ENCODE measurements at places on chromosomes 12 and 14. TPM values are rescaled to one million over a fixed set of nuclear protein-coding genes. Genes with fewer than 3 reads are reported as not detected.

GRCh38 chr14:102593061-102593824 is 794 bp downstream of the RCOR1 start:
- DNase-seq: no peak

DNA sequence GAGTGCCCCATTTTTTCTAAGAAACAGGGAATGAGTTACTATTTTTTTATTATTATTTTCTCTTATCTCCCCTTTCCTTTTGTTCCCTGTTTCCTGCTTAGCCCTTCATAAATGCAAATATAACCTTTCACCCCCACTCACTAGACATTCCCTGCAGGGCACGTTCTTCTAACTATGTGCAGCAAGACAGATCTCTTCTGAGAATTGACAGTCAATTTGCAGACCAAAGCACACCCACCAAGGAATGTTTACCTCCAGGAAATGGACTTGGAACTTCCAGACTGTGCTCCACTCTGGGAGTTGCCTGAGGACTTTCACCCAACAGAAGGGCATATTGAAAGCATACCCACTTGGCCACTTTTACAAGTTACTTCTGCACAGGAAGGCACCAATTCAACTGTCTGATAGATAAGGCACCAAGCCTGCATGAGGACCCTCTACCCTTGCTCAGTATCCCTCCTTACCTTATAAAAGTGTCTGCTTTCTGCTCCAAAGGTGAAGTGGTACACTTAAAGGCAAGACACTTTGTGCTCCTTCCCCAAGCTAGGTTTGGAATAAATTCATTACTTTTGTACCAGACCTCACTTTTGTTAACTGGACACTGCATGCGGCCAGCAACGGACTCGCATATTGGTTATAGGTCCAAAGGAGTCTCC is 6.5 kb downstream of the TAS2R19 start:
- DNase-seq: no peak

- DNase-seq: no peak
Measured at GRCh38 chr14:97625477-97625876, 828.3 kb downstream of the VRK1 start.

The AKAP6 gene
- total RNA-seq: 2.5 TPM
